ENCODE measurements at places on chromosomes 6 and 20. TPM values are rescaled to one million over a fixed set of nuclear protein-coding genes. Genes with fewer than 3 reads are reported as not detected.

The PRR18 gene
- 0.76 TPM for total RNA-seq

The MUC22 gene
- not detected for total RNA-seq

The ADGRF5 gene
- not detected for total RNA-seq

The RHAG gene
- total RNA-seq, result not detected

The MUC21 gene
- total RNA-seq, result not detected

The CST7 gene
- total RNA-seq, result not detected

The NDRG3 gene
- total RNA-seq, result 19.0 TPM

The ADGRF4 gene
- not detected for total RNA-seq

The BPIFB1 gene
- total RNA-seq, result not detected

The FAM217A gene
- not detected for total RNA-seq

The JAG1 gene
- 40.4 TPM for total RNA-seq

The HLA-E gene
- 214 TPM for total RNA-seq

The UNC5CL gene
- not detected for total RNA-seq

The FNDC11 gene
- not detected for total RNA-seq

The PRND gene
- total RNA-seq, result not detected

The PRRT1 gene
- not detected for total RNA-seq

The PXDC1 gene
- 72.5 TPM for total RNA-seq

All from SJSA1 (cell line).